Mesangial cell (primary cell): ENCODE measurements at places on chromosomes 7 and 10. TPM values are rescaled to one million over a fixed set of nuclear protein-coding genes. Genes with fewer than 3 reads are reported as not detected.

PLXDC2 gene
- total RNA-seq: 4.1 and 30.4 TPM in 2 replicates

INHBA gene
- 22.3 and 34.5 TPM in 2 replicates for total RNA-seq

MMS19 gene
- total RNA-seq: 96.1 and 128 TPM in 2 replicates

CHST15 gene
- total RNA-seq: 11.6 and 17.6 TPM in 2 replicates

NUPR2 gene
- 0.38 TPM in 1 of 2 replicates, not detected in the other for total RNA-seq

CUBN gene
- total RNA-seq: 0.16 and 0.25 TPM in 2 replicates

UBE2D1 gene
- total RNA-seq: 10.5 and 11.4 TPM in 2 replicates

ZNF37A gene
- 2.9 and 4.4 TPM in 2 replicates for total RNA-seq

LRRC4 gene
- total RNA-seq: 0.16 and 1.0 TPM in 2 replicates

ZNF273 gene
- 1.5 and 2.8 TPM in 2 replicates for total RNA-seq

NRP1 gene
- total RNA-seq: 153 and 165 TPM in 2 replicates

DOCK1 gene
- 38.3 and 43.6 TPM in 2 replicates for total RNA-seq

TLL2 gene
- 3.7 and 5.7 TPM in 2 replicates for total RNA-seq

RELN gene
- total RNA-seq: 3.1 and 10.1 TPM in 2 replicates

FKBP9 gene
- total RNA-seq: 91.4 and 175 TPM in 2 replicates

SH2B2 gene
- 3.6 and 4.1 TPM in 2 replicates for total RNA-seq

STEAP1B gene
- total RNA-seq: 0.13 and 0.65 TPM in 2 replicates

CALHM3 gene
- not detected in 2 replicates for total RNA-seq

BLOC1S2 gene
- total RNA-seq: 15.1 and 17.3 TPM in 2 replicates

DPP6 gene
- total RNA-seq: 0.25 TPM in 1 of 2 replicates, not detected in the other

RHOBTB1 gene
- total RNA-seq: 17.1 and 22.8 TPM in 2 replicates

LMTK2 gene
- total RNA-seq: 9.3 and 15.5 TPM in 2 replicates

VENTX gene
- total RNA-seq: not detected in 2 replicates

SP8 gene
- total RNA-seq: not detected in 2 replicates

CALML5 gene
- total RNA-seq: not detected in 2 replicates

ADGRA1 gene
- not detected in 2 replicates for total RNA-seq

ELMO1 gene
- 0.63 and 1.6 TPM in 2 replicates for total RNA-seq

DRGX gene
- total RNA-seq: not detected in 2 replicates

TFR2 gene
- 0.33 and 0.63 TPM in 2 replicates for total RNA-seq

ACHE gene
- under 0.01 and 0.51 TPM in 2 replicates for total RNA-seq
